ENCODE measurements at places on chromosomes 12 and 14.
A peak's percentile ranks its signal among the peaks of the same experiment; 100 is the strongest.

- no peak for DNase-seq
These were observed 5.9 kb downstream of the RNASE8 start for GRCh38 chr14:21063479-21063878.

DNA sequence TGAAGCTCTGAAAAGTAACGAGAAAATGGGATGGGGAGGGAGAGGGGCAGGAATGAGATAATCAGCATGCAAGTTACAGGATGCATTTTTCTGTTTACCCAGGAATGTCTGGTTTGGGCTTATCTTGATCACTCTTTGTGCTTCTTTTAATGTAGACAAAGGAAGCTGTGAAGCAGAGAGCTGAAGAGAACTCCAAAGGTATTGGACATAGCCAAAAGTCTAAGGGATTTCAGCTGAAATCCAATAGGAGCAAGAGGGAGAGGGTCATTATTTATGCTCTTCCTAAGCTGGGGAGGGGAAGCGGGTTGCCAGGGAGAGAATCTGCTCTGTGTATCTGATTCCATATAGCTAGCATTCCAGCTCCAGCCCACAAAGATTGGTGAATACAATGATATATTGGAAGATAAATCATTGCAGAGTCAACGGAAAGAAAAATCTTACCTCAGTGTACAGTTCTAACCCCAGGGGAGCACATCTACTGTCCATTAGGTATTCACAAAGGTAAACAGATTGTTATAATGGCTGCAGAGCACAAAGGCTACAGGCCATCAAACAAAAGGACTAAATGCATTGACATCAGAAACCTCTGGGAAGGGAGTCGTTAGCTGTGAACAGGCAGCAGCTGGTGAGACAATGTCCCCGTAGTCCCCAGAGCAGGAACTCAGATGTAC is 61.0 kb upstream of the PELI2 start:
- DNase-seq, result no peak

DNA sequence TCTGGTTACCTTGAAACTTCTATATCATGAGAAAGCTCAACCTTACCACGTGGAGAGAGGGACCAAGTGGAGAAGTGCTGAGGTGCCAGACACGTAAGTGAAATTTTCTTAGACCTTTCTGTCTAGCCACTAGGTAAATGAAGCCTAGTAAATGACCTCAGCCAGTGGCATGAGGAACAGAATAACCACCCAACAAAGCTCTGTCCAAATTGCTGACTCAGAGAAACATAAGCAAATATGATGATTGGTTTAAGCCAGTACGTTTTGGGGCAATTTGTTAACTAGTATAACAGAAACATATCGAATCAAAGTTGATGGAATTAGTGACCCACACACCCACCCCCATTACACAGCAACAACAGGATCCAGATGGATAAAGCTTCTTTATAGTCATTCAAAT is 75.2 kb upstream of the MAX start:
- no peak for DNase-seq

DNA sequence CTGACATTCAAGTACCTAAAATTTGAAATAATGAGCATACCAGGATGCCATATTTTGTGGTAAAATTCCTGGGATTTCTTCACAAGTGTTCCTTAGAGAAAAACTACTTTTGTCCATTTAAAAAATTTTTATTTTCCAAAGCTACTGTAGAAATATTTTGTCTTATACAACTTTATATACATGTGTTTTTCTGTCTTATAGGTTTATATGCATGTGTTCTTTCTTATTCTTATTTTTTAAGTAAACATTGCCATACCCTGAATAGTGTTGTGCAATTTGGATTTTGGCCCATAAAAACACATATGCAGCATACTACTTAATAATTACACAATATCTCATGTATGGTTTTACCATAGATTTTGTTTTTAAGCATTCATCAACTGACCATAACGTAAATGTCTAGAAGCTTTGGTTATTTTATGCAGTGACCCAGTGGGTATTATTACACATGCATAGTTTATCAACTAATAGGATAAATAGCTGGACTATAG is 1107.4 kb upstream of the SEL1L start:
- DNase-seq, result no peak

DNA sequence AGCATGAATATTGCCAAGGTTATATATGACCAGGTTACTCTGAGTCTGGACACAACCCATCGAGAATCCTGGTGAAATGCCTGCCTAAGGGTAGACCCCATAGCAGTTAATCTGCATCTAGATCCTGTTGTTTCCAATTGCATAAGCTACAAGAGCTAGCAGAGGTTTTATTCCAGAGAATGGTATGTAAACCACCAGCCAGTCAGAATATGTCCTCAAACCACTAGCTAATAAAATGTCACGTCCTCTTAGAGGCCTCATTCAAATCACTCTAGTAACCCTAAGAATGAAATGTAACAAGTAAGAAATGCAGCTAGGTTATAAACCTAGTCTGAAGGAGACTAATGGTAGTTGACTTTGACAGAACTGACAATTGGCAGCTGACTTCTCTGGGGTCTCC is 9.0 kb upstream of the YLPM1 start:
- DNase-seq, result no peak

- no peak for DNase-seq
These were observed 8.2 kb downstream of the ARHGEF40 start for GRCh38 chr14:21078287-21078686.

DNA sequence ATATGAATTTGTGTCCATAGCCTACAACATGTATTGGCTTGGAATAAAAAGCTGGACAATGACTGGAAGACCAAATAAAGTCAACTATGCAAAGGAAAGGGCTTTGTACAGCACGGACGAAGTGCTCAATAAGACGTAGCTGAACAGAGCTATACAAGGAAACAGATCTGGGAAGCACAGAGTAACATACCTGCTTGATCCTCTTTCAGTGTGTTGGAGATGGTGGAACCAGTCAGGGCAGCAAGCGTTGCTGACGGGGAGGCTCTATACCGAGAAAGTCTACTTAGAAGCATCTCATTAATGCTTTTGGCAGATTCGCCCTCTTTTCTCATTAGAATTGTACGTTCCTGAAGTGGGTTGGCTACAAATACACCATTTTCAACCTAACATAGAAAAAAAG is 99.3 kb downstream of the HECTD4 start:
- no peak for DNase-seq

DNA sequence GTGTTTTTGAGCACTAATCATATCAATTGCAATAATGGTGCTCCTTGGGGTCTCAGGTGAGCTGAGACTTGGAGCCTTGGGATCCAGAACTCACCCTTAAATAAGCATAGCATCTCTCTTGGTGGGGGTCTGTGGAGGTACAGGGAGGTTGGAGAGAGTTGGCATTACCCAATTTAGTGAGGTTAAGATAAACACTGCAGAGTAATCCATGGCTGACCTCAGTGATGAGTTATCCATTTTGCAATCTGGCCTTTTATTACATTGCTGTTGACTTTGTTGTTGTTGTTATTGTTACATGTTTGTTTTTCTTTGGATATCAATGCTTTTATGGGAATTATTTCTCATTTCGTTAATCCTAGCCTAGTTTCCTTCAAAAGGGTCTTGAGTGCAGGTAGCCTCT is 373.3 kb downstream of the NRXN3 start:
- DNase-seq, result no peak

DNA sequence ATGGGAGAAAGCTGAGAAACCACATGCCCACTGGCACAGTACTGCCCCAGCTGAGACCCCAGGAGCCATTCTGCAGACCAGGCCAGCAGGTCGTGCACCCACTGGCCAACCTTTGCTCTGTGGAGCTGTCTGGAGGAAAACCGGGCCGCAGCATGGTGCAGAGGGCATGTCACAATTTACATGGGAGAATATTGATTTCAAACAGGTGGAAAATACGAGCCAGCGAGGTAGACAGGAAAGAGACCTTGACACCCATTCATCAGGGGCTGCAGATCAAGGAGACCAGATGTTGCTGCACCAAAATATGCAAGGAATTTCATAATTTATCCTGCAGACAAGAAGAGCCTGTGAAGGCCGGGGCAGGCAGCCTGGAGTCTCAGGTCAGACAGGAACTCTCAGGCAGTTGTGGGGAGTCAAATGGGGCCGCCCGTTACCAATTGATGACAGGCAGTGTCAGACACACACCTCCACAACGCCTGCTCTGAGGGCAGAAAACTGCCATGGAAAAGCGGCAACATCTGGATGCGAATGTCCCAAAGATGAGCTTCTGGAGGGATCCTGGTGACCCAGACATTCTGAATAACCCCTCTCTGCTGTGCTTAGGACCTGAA is 74.6 kb upstream of the BCL11B start:
- no peak for DNase-seq

DNA sequence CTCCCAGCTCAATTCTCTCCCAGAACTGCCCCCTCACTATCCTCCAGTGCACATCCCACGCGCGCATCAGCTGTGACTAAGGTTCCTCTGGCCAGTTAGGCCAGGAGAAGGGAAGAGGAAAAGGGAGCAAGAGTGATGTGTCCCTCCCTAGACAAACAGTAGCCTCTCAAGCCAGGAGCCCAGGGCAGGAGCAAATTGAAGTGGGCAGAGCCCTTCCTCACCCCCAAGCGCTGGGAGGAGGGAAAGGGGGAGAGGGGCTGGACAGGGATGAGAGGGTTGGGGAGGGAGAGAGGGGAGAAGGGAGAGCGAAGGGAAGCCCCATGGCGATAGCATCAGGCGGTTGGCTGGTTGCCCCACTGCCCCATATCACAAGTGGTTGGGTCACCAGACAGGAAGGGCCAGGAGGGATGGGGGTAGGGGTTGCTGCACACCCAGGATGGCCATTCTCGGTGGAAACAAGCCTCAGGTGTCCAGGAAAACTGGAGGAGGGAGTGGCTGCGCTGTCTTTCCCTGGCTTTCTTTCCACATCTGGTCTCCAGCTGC is 1.1 kb downstream of the CD63 start:
- DNase-seq, result no peak

- no peak for DNase-seq
These were observed 6.2 kb downstream of the ADCY6 start for GRCh38 chr12:48782457-48783395.

DNA sequence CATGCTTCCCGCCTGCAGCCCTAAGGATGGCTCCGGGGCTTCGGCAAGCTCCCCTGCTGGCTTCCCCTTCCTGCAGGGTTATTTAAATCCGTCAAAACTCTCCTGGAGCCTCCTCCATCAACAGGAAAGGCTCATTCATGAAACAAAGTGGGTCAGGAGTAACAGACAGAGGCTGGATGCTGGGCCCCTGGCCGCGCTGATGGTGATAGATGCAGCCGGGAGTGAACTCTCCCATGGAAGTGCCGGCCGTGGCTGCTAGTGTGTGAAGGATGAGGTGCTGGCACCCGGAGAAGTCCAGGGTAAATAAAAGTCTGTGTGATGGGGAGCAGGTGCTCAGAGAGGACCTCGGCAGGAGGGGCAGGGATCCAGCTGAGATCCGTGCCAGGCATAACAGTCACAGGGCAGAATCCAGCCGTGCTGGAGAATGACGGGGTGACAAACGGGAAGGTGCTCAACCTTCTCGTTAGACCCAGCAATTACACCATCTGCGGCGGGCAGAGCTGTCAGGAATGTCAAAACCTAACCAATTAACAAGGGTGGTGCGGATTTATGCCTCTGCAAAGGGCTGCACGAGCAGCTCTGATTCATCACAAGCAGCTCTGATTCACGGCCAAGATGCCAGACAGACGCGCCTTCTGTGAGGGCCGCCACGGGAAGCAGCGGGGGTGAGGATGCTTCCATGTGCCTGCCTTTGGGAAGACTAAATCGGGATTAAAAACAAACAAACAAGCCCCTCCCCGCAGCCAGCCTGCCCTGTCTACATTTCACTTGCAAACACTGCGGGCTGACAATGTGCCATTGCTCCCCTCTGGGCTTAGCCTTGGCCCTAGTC is 55.6 kb downstream of the SYNE3 start:
- DNase-seq, result no peak

DNA sequence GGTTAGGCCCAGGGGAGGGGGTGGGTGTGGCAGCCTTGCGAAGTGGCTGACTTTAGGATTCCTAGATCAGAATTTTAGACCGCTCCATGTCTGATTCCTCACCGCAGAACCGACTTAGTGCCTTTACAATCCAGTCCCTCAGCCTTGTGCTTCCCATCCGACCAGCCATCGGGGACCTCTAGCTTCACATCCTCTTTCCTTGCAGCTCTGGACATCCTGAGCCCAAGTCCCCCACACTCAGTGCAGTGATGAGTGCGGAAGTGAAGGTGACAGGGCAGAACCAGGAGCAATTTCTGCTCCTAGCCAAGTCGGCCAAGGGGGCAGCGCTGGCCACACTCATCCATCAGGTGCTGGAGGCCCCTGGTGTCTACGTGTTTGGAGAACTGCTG is 557 bp downstream of the COPS7A start:
- no peak for DNase-seq

- DNase-seq, result no peak
These were observed 177.4 kb downstream of the DICER1 start for GRCh38 chr14:94979891-94980290.

- DNase-seq, result peak; percentile 49
These were observed 42.7 kb upstream of the GPR132 start for GRCh38 chr14:105107781-105108515.

GRCh38 chr14:94548999-94549985 is 11.9 kb upstream of the SERPINA4 start:
- DNase-seq, result peak; percentile 83

DNA sequence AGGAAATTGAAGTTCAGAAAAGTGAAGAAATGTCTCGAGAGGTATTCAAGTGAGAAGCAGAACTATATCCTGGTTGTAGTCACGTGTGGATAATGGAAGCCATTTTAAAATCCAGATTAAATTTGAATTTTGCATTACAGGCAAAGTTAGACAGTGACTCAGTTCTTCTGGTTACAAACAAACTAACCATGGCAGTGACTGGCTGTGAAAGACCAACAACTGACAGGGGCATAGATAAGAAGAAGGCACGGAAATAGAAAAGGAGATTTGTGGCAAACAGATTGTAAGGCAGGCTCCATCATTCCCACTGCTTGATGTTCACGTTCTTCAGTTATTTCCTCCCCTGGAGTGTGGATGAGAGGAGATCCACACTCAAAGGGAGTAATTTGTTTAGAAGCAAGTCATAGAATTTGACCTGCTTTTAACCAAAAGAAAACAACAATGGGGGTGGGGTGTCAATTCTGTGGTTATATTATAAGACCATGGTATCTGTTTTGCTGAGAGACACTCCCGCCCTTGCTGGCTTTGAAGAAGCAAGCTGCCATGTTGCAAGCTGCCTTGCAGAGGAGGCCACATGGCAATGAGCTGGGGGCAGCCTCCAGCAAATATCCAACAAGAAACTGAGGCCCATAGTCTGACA is 795.3 kb downstream of the VRK1 start:
- no peak for DNase-seq

DNA sequence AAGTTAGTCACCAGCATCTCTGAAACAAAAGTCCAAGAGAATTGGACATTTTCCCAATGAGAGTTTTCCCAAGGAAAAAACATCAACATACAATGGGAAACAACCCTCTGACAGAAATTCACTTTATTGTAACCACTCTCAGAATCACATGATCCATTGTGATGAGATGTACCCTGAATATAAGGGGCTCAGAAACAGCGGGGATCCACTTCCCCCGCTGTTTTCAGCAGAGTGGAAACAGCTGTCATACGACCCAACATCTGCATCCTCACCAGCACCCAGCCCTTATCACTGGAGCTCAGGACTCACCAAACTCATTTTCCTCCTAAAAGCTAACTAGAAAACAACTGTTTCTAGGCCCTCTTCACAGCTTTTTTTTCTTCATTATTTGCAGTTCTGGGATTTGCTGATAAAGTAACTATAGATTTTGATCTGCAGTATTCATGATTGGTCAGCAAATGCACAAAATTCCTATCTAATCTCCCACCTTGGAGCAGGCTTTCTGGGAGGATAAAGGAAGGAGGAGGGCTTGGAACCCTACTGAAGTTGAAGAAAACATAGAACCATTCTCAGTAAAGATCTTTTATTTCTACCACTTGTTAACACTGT is 31.3 kb downstream of the CORO1C start:
- DNase-seq, result no peak

GRCh38 chr12:32455607-32456071 is 56.3 kb downstream of the FGD4 start:
- DNase-seq, result no peak

Measured in vagina (tissue), 2 donors.